ENCODE measurements at places on chromosomes 3 and 15.

- no peak for DNase-seq
These were observed 40.9 kb downstream of the PML start for GRCh38 chr15:74035121-74036017.

- DNase-seq: no peak
These were observed 1.9 kb downstream of the SLC33A1 start for GRCh38 chr3:155852341-155852740.

- DNase-seq: no peak
These were observed 305.0 kb upstream of the SGO1 start for GRCh38 chr3:20490996-20491395.

- DNase-seq: no peak
These were observed 21.3 kb downstream of the CLK3 start for GRCh38 chr15:74636984-74637383.

DNA sequence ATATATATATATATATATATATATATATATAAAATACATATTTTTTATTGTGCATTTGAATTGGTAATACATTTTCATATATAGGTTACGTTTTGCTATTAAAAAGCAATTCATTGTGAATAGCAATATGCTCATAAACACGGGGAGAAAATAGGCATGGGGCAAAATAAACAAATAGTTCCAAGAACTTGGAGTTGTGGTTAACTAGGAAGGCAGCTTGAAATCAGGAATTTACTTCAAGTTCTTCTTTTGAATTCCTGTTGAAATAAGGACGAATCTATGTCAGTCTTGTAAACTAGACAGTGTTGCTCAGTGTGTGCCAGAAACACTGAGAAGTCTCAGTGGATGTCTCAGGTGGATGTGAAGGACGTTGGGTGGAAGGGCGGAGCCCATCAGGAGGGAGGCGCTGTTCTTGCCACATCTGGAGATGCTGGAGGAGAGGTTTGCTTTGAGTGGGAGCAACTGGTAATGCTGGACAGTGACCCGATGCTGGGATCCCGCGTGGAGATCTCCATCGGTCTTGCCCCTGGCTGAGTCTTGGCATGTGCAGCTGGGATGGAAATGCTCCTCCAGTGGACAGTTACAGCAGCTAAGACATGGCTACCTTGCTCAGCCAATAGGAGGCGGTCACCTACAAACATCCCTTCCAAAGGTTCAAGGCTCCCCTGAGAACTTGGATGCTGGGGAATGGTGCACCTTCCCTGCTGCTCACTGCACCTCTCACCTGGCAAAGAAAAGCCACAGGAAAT, 2.5 kb downstream of the IL16 start:
- DNase-seq: no peak

DNA sequence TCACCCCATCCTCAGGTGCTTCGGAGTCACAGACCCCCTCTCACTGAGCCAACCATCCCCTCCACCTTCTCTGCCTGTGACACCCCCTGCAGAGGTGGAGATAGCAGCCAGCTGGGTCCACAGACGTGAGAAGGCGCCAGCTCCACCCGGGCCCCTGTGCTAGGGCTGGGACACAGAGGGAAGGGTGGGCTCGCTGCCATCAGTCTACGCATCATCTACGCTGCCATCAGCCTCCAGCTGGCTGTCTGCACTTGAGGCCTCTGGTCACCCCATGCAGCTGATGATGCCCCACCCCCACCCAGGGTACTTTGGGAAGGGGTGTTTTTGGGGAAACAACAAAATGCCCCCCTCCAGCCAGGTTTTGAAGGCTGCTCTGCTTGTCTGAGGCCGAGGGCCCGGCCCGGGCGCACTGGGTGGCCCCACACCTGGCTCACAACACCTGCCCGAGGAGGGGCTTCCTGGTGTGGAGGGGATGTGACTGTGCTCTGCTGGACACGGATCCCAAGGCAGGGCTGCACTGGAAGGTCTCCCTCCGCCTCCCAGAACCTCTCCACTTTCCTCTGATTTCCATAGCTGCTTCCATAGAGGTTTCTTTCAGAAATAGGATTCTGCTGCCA, 163.4 kb upstream of the IQSEC1 start:
- DNase-seq: no peak

- DNase-seq: no peak
These were observed 53.4 kb downstream of the RPLP1 start for GRCh38 chr15:69505956-69506556.

DNA sequence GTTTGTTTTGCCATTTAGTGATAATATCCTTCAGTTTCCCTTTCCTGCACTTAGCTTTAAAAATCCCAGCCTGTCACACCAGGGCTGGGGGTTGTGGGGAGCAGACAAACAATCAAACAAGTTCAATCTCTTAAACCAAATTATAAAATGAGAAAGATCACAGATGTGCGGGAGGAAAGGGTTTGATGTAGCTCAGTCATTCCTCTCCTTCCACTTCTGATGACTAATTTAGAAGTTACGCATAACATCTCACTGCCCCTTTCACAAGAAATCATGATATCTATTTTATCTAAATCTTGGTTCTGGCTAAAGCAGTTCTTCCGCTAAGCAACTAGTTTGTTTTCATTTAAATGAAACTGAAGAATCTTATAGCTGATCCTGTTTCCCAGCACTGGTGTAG, 34.1 kb upstream of the ATG7 start:
- DNase-seq: no peak

- no peak for DNase-seq
These were observed 441.1 kb downstream of the NLGN1 start for GRCh38 chr3:173838644-173839043.

DNA sequence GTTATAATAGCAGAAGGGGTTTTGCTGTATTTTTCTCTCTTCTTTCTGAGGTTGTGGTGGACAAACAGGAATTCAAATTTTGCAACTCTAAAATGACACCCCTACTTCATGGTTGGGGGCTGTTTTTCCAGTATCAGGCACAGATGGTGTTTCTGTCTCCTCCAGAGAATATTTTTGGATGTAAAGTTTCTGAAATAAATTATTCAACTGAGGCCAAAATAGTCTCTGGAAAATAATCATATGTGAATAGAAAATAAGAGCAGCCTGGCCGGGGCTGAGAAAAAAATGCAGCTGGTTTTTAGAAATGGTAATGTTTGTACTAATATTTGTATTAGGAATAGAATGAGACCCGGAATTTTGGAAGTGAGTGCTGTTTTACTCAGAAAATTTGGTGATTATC, 121.3 kb upstream of the ADAMTS9 start:
- no peak for DNase-seq

DNA sequence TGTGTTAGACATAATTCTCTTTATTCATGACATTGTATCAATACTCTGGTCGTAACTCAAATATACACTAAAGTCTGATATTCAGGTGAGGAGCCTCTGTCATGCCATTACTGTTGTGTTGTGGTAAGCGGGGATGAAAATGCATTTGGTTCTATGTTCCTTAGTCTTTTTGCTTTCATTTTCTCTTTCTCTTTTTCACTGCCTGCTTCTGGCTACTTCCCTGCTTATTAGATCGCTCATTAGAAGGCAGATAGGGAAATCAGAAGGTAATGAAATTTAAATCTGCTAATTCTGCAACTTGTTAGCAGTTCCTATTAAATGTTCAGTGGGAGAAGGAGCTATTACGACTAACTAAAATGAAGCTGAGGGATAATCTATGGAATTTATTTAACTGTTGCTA, 345.0 kb downstream of the GRM7 start:
- no peak for DNase-seq

- DNase-seq: no peak
These were observed 11.9 kb downstream of the HDAC11 start for GRCh38 chr3:13492048-13492447.

DNA sequence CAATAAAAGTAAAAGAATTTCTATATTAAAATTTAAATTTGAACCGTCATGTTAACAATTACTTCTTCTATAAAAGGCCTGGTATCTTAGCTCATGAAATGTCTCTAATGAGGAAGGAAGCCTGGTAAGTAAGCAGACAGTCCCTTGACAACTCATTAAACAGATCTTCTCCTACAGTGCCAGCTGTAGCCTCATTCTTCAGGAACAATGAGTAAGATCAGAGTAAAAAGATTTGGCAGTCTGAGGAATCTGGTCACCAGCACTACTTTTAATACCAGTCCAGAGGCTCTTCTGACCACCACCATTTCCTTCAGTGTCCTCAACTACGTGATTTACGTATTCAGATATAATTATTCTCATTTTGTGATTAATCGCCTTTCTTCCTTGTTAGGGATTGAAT, 955.0 kb upstream of the ALCAM start:
- no peak for DNase-seq

DNA sequence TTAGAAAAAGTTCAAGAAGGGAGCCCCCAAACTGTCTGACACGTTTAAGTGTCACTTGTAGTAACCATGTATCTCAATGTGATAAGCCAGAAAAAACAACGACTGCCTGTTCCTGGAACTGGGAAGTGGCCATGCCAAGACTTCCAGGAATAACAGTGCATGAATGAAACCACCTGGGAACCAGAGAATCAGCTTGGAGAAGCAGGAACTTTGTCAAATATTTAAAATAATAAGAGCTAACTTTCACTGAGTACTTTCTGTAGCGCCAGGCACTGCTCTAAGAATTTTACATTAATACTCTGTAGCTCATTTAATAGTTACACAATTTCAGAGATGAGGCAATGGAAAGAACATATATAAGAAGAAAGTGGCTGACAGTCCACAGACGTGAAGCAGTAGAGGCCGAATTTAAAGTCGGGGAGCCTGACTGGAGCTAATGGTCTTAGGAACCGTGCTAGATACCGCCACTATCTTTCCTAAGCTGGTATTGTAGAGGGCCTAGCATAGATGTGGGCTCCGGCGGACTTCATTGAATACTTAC, 876 bp downstream of the PLSCR1 start:
- no peak for DNase-seq

- DNase-seq: peak; percentile 99
These were observed 101.4 kb downstream of the FNDC3B start for GRCh38 chr3:172140499-172141391.

DNA sequence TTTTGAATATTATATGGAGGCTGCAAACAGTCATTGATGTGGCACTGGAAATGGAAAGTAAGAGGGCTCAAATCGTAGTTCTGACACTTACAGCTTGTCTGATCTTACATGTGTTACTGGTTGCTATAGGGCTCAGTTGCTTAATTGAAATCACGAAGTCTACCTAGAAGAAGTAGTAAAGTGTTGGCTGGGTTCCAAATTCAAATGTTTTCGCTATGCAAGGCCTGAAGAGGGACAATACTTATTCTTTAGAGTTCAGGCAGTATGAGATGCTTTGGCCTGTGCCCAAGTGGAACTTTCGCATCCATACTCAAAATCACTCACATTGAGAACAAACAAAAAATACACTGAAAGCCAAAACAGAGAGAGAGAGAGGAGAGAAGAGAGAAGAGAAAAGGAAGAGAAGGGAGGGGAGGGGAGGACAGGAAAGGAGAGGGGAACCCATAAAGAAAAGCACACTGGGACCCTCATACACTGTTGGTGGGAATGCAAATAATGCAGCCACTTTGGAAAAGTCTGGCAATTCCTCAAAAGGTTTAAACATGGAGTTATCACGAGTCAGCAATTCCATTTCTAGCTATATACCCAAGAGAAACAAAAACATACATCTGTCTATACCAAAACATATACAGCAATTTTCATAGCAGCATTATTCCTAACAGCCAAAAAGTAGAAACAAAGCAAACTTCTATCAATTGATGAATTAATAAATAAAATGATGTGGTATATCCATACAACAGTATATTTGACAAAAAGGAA, 2.9 kb upstream of the FXR1 start:
- DNase-seq: no peak

DNA sequence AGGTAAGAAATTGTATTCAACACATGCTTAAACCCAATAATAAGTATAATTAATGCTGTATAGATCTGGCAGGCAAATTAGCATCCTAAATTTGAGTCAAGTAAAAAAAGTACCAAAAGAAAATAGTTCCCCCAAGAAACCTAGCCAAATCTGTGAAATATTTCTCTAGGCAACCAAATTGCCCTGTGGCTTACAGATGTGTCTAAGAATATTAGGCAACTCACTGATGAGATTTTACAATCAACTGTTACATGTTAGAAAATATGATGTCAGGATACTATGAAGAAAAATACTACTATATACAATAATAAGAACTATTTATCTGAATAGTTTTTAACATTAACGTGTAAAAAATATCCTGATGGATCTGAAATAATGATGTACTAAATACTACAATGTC, 397.1 kb downstream of the TIGIT start:
- DNase-seq: no peak

DNA sequence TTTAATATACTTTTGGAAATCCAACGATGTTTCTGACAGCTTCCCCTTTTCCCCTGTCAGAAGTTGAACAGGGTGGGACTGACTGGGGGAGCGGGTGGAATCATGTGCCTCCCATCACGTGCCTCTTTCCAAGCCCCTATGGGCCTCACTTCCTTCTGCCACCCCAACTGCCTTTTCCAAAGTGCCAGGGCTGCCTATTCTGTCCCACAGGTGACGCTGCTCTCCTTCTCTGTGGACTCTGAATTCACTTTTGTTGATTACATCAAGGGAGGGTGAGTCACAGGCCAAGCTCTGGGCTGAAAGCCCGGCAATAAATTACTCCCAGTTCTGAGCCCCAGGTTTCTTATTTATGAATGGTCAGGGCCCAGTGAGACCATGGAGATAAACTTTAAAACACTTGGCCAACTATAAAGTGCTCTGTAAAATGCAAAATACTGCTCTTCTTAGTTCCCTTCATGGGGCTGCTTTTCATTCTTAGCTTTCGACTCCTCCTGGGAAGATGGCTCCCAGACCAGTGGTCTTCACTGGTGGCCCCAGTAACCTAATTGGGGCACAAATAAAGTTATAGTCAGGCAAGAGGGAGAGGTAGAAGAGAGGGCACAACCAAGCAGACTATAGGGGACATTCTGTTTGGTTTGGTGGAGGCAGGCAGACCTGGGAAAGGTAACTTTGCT, 12.3 kb downstream of the CPNE9 start:
- DNase-seq: peak; percentile 59

Data from epithelial cell of proximal tubule (primary cell).